ENCODE measurements at places on chromosomes 1 and 21.
A peak's percentile ranks its signal among the peaks of the same experiment; 100 is the strongest.

DNA sequence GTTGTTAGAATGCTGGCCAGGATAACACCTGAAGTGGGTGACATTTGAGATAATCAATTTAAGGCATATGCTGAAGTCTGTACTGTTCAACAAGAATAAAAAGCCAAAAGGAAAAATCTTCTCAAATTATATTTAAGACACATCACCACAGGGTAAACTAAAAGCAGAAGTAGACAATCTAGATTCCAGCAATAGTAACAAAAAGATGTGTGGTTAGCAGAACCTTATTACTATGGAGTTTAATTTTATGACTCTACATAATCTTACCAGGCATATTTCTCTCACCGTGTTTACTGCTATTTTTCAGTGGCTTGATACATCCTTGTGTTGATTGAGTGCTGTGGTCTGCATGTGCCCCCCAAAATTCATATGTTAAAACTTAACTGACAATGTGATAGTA is 300.4 kb upstream of the ZP4 start:
- no peak for DNase-seq

DNA sequence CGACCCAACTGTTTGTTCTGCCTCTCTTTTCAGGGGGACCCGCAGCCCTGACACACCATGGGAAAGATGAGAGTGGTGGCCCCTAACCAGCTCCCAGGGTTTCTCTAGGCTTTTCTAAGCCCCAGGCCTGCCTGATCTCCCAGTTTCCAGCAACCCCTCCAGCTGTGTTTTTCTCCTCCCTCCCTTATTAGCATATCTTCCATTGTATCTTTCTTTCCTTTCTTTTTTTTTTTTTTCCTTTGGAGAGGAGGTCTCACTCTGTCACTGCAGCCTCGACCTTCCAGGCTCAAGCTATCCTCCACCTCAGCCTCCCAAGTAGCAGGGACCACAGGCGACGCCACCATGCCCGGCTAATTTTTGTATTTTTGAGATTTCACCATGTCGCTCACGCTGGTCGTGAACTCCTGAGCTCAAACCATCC is 1.8 kb upstream of the CERS2 start:
- DNase-seq = no peak

DNA sequence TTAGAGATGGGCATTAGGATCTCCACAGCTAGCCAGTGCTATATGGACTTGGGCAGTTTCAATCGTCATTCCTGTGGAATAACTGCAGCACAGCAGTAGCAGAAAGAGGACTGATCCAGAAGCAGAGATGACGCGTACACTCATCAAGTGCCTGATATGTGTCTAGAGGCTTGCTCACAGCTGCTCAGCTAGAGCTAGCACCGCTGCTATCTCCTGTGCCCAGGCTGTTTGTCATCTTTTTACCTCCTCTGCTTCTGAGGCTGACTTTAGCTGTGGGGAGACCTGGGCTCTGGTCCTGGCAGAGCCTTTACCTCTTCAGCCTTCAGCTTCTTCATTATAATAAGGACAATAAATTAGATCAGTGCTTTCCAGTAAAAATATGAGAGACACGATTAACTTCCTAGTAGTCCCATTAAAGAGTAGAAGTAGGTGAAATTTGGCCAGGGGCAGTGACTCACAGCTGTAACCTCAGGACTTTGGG is 5.3 kb downstream of the TENT5C start:
- no peak for DNase-seq

GRCh38 chr1:85962457-85962856 is 194.1 kb downstream of the COL24A1 start:
- DNase-seq = no peak

DNA sequence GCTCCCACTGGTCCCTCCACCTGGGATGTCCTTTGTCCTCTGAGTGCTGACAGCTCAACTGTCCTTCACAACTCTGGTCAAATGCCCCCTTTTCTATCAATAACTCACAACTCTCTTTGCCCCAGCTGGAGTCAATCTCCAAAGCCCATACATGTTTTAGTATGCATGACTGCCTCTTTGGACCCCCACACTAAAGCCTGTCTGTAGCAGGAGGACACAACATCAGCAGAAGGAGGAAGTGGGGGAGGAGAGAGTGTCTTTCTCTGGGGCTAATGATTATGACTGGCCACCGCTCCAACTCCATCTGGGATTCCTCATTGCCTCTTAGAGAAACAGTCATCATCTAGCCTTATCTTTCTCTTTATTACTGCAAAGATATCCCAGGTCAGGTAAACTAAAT is 186.6 kb upstream of the FGGY start:
- no peak for DNase-seq

DNA sequence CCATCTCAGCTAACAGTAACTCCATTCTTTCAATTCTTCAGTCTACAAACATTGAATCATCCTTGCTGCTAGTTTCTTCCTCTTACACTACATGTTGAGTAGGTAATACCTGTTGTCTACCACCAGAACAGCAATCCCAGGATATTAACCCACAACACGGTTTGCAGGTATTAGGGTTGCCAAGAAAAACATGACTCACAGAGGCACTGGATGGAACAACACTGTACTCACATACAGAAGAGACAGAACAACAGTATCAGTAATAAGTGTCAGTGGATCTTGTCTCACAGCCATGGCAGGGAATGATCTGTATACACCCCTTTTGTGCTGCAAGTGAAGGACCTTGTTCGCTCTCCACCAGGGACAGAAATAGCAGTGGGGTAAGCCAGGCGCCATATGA is 212.1 kb downstream of the GPR52 start:
- DNase-seq = no peak

DNA sequence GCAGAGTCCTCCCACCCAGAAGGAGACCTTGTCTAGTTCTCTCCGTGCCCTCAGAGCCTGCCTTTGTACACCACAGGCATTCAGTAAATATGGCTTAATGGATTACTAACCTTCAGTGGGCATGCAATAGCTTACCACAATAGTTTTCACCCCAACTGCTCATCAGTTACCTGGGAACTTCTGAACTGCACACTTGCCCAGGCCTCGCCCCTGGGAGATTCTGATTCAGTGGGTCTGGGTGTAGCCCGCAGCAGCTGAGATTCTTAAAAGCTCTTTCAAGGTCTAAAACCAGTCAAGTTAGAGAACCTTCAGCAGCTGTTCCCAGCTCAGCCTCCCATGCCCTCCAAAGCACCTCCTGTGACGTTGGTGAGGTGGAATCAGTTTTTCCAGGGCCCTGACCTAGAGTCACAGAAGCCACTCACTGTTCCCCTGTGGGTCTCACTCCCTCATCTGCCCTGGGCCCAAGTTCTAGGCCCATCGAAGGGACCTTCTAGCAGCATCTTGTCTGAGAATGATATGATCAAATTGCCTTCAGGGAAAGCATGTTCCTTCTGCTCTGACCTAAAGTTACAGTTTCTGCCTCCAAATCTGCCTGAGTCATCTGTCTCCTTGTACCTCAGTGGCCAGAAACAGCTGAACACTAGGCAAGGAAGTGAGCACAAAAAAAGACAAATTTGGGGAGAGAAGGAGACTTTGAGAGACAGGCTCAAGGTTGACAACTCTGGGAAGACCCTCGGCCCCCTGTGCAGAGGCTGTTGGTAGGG is 10.8 kb downstream of the ASAP3 start:
- DNase-seq = no peak

DNA sequence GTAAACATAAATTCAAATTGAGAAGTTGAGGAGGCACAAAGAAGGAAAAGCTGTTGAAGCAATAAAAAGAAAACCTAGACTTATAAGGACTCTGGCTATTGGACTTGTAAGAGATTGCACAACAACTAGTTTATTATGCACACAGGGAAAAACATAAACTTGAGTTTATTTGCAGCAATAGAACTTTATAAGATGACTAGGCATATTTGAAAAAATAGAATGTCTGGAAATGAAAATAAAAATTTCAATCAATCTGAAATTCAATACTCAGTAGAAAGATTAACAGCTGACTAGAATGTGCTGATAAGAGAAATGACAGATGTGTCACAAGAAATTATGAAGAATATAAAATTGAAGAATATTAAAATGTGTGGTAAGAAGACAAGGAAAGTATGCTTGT is 505.4 kb upstream of the ZP4 start:
- DNase-seq = no peak

- peak; percentile 5 for DNase-seq
Observed at GRCh38 chr1:33297911-33298622, 22.8 kb downstream of the A3GALT2 start.

- DNase-seq = peak; percentile 90
Observed at GRCh38 chr1:200738327-200738948, at the start of gene CAMSAP2. Gene CAMSAP2 (plus strand): TSS chr1:200738893. CDS start chr1:200739828, 935 bp downstream.

- DNase-seq = no peak
Observed at GRCh38 chr1:198265073-198265661, 108.4 kb downstream of the NEK7 start.

DNA sequence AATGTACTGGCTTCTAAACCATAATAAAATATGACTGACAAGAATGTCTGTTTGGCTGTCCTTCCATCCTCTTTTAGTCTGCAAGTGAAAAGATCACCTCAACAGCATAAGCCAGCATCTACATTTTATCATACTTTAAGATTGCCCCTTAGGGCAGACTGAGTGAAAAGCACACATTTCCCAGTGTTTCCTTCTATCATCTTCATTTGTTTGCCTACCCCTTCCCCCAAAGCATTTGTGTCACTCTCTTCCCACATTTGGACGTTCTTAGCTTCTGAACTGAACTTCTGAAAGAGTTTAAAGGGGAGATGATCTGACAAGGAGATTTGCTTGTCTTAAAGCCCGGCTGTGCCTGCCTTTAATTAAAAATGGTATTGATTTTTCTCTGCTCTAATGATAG is 322.2 kb downstream of the SPATA17 start:
- DNase-seq = no peak
